ENCODE measurements at places on chromosomes 1 and 21.

GRCh38 chr1:197027359-197027758 lies 39.7 kb downstream of the F13B start:
- DNase-seq: no peak

GRCh38 chr1:157781048-157781447 lies 4.1 kb upstream of the FCRL2 start:
- no peak for DNase-seq

- DNase-seq: no peak
Observed at GRCh38 chr1:24872061-24872850, 57.8 kb downstream of the RUNX3 start.

DNA sequence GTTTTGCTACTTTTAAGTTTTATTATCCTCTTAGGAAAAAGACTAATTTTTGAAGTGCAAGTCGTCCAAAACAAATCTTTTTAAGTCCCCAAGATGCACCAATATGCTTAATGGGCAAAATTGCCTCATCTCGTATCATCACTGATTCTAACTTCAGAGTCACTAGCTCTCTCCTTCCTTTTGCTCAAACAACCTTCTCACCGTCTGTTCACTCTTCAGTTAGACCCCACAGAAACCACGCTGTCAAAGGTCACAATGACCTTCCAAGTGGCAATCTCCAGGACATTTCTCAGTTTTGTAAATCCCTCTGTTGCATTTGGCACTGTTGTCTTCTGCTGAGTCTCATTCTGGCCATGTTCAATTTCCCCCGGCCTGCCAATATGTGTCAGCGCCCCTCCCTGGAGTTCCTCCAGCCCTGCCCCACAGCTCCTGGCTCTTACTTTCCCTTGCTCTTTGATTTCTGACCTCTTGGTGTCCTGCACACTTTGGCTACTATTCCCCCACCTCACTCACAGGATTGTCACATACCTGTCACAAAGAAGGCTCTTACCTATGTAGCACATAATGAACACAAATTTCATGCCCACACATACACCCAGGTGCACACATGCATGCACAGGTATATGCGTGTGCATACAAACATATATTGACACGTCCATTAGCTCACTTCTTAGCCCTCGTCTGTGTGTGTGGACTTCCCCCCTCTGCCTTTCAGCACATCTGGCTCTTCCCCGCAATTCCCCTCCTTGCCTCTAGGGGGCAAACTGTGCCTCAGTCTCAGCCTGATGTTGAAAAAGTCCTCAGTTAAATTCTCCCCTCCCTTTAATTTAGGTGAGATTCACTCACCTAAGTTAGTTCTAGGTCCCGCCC lies 354.0 kb upstream of the DUSP10 start:
- peak; percentile 38 for DNase-seq

DNA sequence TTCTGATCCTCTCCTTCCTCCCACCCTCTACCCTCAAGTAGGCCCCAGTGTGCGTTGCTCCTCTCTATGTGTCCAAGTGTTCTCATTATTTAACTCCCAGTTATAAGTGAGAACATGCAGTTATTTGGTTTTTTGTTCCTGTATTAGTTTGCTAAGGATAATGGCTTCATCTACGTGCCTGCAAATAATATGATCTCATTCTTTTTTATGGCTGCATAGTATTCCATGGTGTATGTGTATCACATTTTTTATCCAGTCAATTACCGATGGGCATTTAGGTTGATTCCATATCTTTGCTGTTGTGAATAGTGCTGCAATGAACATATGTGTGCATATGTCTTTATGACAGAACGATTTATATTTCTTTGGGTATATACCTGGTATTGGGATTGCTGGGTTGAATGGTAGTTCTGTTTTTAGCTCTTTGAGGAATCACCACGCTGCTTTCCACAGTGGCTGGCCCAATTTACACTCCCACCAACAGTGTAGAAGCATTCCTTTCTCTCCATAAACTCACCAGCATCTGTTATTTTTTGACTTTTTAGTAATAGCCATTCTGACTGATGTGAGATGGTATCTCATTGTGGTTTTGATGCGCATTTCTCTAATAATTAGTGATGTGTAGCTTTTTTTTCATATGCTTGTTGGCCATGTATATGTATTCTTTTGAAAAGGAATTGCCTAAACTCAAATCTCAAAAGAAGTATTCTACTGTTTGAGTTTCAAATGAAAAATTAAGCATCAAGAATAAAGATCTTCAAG lies 116.9 kb downstream of the ETS2 start:
- no peak for DNase-seq

Measured in effector CD8-positive, alpha-beta T cell (primary cell).